PC-3 (cell line): ENCODE measurements at places on chromosomes 2 and 18. TPM values are rescaled to one million over a fixed set of nuclear protein-coding genes. Genes with fewer than 3 reads are reported as not detected.

DNA sequence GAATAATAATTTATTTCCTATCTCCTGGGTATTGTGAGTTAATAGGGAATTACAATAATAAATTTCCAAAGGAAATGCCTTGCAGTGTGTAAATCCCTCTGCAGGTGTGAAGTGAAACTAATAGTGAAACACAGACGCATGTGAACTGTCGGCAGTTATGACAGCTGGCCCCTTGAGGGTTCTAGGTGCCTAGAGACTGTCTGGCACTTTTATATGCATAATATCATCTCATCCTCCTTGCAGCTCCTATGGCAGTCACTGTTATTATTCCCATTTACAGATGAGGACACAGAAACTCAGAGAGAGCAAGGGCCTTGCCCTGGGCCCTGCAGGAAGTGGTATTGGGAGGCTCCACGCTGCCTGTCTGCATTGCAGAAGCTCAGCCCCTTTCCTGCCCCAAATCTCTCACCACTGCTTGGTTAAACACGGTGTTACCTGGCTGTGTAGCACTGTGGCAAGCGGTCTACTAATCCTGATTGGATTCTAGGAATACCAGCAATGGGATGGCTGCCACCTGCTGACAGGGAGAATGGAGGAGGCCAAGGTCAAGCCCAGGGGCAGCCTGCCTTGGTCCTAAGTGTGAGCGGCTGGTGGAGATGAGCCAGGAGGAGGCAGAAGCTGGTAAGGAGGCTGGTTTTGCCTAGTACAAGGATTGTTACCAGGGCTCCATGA lies 32.8 kb upstream of the ACKR3 start:
- no peak overlapping the region for H3K27ac ChIP-seq
- DNase-seq, result no peak
- H3K4me3 ChIP-seq, result no peak overlapping the region
- no peaks in the 10 kb centered on the region for H3K36me3 ChIP-seq

The NPHP1 gene
- 1.3 and 4.2 TPM in 2 replicates for total RNA-seq

The EGR4 gene
- not detected in 2 replicates for total RNA-seq

The ANKRD29 gene
- total RNA-seq, result 31.0 and 31.4 TPM in 2 replicates

The REG1B gene
- total RNA-seq, result not detected in 2 replicates

DNA sequence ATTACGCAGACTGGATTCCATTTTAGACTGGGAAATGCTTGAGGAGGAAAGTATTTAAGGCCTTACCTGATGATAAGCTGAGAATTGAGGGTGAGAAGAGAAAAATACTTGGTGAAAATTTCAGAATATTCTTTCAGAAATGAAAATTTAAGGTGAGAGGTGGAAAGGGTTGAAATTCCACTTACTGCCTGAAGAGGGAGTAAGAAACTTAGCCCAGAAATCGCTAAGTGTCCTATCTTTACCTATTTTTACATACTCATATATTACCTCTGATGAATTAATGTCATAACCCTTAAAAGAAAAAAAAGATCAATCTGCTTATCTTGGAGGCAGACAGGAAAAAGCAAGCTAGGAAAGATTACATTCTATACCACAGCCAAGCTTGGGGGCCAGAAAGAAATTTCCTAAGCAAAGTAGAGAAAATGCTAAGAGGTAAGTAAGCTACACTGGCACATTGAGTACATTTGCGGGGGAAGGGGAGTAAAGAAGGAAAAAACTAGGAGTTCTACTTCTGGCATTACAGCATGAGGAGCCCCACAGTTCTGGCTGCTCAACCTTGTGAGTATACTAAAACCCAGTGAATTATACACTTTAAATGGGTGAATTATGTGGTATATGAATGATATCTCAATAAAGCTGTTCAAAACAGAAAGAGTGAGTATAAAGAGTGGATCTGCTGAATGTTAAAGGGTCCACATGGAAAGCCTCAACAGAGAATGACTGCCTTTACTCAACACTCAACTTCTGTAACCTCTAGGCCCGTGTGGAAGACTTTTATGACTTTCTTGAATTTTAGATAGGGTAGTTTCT lies 33.8 kb downstream of the SMC6 start:
- H3K27ac ChIP-seq, result no peak overlapping the region
- H3K4me1 ChIP-seq, result no peaks in the 10 kb centered on the region
- H3K36me3 ChIP-seq, result peaks cover 22% of the 10 kb centered on the region; the same call in 1 of the 2 replicates

DNA sequence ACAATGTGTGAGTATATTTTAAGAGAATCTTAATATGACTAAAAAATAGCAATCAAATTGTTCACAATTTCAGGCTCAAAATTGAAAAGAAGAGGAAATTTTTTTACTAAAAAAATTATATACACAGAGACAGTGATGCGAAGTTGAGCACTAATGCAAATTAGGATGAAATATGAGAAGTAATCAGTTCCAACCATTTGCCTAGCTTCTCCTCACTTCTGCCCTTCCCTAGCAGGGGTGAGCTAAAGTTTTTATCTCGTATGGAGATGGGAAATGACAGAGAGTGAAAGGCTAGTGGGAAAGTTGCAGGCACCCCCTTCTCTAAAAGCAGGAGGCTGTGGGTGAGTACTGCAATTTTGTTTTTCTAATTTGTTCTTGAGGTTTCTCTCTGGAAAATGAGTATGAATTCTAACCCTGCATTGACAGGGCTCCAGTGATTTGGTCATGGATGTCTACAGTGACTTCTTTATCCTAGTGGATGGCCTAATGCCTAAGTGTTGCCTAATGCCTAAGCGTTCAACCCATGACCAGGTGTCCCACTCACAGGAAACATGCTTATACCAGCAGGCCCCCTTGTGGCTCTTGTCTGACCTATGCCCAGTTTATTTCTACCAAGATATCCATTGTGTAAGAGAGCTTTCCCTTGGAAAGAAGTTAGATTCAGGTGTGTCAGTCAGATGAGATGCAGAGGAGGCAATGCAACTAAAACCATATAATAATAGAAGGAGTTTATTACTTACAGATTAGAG lies 78.0 kb upstream of the HNMT start:
- peak; percentile 45 for DNase-seq
- H3K27ac ChIP-seq, result no peak overlapping the region
- no peak overlapping the region for H3K4me3 ChIP-seq
- no peaks in the 10 kb centered on the region for H3K36me3 ChIP-seq
- H3K27me3 ChIP-seq, result no peaks in the 10 kb centered on the region
- H3K4me1 ChIP-seq, result no peaks in the 10 kb centered on the region

The DYSF gene
- 13.0 and 18.8 TPM in 2 replicates for total RNA-seq

The CD8B2 gene
- not detected in 2 replicates for total RNA-seq

DNA sequence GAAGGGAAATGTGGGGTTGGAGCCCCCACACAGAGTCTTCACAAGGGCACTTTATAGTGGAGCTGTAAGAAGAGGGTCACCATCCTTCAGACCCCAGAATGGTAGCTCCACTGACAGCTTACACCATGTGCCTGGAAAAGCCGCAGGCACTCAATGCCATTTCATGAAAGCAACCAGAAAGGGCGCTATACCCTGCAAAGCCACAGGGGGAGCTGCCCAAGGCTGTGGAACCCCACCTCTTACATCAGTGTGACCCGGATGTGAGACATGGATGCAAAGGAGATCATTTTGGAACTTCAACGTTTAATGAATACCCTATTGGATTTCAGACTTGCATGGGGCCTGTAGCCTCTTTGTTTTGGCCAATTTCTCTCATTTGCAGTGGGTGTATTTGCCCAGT lies 694.7 kb downstream of the CBLN2 start:
- H3K27ac ChIP-seq, result no peak overlapping the region
- H3K4me3 ChIP-seq, result no peak overlapping the region
- H3K27me3 ChIP-seq, result no peaks in the 10 kb centered on the region
- no peak for DNase-seq
- no peaks in the 10 kb centered on the region for H3K36me3 ChIP-seq

GRCh38 chr2:65658881-65659280 lies 226.5 kb upstream of the SPRED2 start:
- H3K36me3 ChIP-seq, result no peaks in the 10 kb centered on the region
- peak; percentile 82 for DNase-seq
- H3K27me3 ChIP-seq, result no peaks in the 10 kb centered on the region
- peaks cover 39% of the 10 kb centered on the region for H3K4me1 ChIP-seq
- H3K4me3 ChIP-seq, result no peak overlapping the region
- H3K27ac ChIP-seq, result no peak overlapping the region

DNA sequence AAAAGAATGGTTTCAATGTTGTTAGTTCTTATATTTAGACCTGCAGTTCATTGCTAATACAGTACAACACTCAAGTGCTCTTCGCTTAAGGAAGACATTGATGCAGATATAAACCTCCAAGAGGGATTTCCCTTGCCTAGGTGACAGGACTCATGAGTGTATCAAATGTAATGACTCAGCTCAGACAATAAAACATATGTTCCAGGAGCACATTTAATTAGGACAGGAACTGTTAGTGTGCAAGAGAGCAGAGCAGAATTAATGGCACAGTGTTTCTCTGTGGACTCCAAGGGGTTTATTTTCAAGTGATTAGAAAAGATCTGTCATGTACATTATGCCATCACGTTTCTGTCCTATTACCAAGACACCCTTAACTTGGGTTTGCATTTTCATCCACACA lies 375.0 kb downstream of the LRRTM4 start:
- H3K4me1 ChIP-seq, result no peaks in the 10 kb centered on the region
- H3K27ac ChIP-seq, result no peak overlapping the region
- DNase-seq, result no peak
- no peaks in the 10 kb centered on the region for H3K36me3 ChIP-seq
- no peak overlapping the region for H3K4me3 ChIP-seq

- no peak overlapping the region for H3K27ac ChIP-seq
- no peaks in the 10 kb centered on the region for H3K27me3 ChIP-seq
- DNase-seq, result no peak
- no peaks in the 10 kb centered on the region for H3K4me1 ChIP-seq
Observed at GRCh38 chr2:99356853-99357252, 19.7 kb downstream of the EIF5B start.

The GPR45 gene
- total RNA-seq, result not detected in 2 replicates

The CD8A gene
- 0.18 TPM in 1 of 2 replicates, not detected in the other for total RNA-seq

DNA sequence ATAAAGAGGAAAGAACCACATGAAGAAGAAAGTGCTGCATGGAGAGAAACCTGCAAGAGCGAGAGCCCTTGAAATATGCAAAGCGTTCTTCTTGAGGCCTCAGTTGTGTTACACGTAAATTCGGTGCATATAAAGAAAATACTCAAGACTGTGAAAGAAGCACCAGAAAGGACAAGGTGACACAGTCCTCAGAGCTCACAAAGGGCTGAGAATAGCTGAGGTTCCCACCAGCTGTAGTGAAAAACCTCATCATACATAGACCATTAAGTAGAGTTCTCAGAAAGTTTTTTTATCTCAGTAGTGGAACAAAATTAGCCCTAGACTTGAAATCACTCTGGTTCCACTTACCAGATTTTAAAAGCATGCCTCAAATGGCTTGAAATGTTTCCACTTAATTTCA lies 980.7 kb upstream of the CRIM1 start:
- H3K4me1 ChIP-seq, result no peaks in the 10 kb centered on the region
- no peak overlapping the region for H3K27ac ChIP-seq
- 0 out of 2 replicates have a peak, but pooled peaks cover 10% of the 10 kb centered on the region for H3K27me3 ChIP-seq
- no peak overlapping the region for H3K4me3 ChIP-seq
- DNase-seq, result no peak
- no peaks in the 10 kb centered on the region for H3K36me3 ChIP-seq

The DES gene
- not detected in 2 replicates for total RNA-seq

- H3K4me1 ChIP-seq, result peaks cover 8% of the 10 kb centered on the region
- no peaks in the 10 kb centered on the region for H3K36me3 ChIP-seq
- no peak for DNase-seq
- no peak overlapping the region for H3K4me3 ChIP-seq
- H3K27ac ChIP-seq, result no peak overlapping the region
Observed at GRCh38 chr18:3664563-3665178, 214.7 kb downstream of the TGIF1 start.

GRCh38 chr2:175627405-175627804 lies 374.7 kb downstream of the LNPK start:
- H3K27ac ChIP-seq, result no peak overlapping the region
- DNase-seq, result no peak

DNA sequence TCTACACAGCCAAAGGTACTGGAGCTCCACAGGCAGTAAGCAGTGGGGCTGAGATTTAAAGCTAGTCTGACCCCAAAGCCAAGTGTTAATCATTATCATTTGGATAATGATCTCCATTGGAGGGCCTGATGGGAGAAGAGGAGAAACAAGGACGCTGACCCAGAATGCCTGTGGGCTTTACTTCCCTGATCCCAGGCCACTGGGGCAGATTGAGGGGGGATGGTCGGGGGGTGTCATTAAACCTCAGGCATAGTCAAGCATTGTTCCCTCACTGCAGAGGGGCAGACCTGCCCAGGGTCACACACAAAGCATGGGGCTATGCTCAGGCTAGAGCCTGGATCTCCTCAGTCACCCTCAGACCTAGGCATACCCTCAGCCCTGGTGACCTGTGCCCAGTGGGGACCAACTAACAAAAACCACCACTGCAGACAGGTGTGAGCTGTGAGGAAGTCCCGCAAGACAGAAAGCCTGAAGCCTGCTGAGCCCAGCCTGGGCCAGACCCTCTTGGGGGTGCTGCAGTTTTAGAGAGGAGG lies 53.4 kb downstream of the SDC1 start:
- H3K4me1 ChIP-seq, result peaks cover 34% of the 10 kb centered on the region
- no peaks in the 10 kb centered on the region for H3K27me3 ChIP-seq
- DNase-seq, result no peak
- H3K4me3 ChIP-seq, result no peak overlapping the region

GRCh38 chr2:8644605-8645175 lies 37.2 kb upstream of the ID2 start:
- H3K36me3 ChIP-seq, result no peaks in the 10 kb centered on the region
- no peak overlapping the region for H3K27ac ChIP-seq
- DNase-seq, result no peak
- H3K4me3 ChIP-seq, result no peak overlapping the region
- H3K27me3 ChIP-seq, result no peaks in the 10 kb centered on the region
- H3K4me1 ChIP-seq, result no peaks in the 10 kb centered on the region

DNA sequence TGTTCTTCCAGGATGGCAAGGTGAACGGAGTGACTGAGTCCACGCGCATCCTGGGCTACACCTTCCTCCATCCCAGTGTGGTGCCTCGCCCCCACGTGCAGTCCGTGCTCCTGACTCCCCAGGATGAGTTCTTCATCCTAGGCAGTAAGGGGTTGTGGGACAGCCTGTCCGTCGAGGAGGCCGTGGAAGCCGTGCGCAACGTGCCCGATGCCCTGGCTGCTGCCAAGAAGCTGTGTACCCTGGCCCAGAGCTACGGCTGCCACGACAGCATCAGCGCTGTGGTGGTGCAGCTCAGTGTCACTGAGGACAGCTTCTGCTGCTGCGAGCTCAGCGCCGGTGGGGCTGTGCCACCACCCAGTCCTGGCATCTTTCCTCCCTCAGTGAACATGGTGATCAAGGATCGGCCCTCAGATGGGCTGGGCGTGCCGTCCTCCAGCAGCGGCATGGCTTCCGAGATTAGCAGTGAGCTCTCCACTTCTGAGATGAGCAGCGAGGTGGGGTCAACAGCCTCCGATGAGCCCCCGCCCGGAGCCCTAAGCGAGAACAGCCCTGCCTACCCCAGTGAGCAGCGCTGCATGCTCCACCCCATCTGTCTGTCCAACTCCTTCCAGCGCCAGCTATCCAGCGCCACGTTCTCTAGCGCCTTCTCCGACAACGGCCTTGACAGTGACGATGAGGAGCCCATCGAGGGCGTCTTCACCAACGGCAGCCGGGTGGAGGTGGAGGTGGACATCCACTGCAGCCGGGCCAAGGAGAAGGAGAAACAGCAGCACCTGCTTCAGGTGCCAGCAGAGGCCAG lies 263.1 kb downstream of the PHLPP1 start:
- no peaks in the 10 kb centered on the region for H3K27me3 ChIP-seq
- H3K27ac ChIP-seq, result peak overlapping the region; percentile 3; the same call in 1 of the 2 replicates
- 0 out of 2 replicates have a peak, but pooled peaks cover 12% of the 10 kb centered on the region for H3K36me3 ChIP-seq
- no peak overlapping the region for H3K4me3 ChIP-seq
- DNase-seq, result no peak
- peaks cover 31% of the 10 kb centered on the region for H3K4me1 ChIP-seq
